CD4-positive, alpha-beta T cell (primary cell): ENCODE measurements at places on chromosomes 12 and 14. TPM values are rescaled to one million over a fixed set of nuclear protein-coding genes. Genes with fewer than 3 reads are reported as not detected.

GRCh38 chr12:12717586-12718380 lies 615 bp downstream of the CDKN1B start:
- H3K27me3 ChIP-seq: no peaks in the 10 kb centered on the region
- peaks cover 46% of the 10 kb centered on the region for H3K36me3 ChIP-seq
- peak; percentile 9 for DNase-seq
- peak overlapping the region; percentile 88 for H3K27ac ChIP-seq
- peaks cover 30% of the 10 kb centered on the region for H3K4me1 ChIP-seq

- H3K4me3 ChIP-seq: no peak overlapping the region
- no peak for DNase-seq
- H3K27ac ChIP-seq: no peak overlapping the region
- H3K27me3 ChIP-seq: no peaks in the 10 kb centered on the region
Measured at GRCh38 chr12:106455111-106455510, 97.6 kb downstream of the POLR3B start.

GRCh38 chr12:68491204-68491960 lies 119.3 kb upstream of the RAP1B start:
- no peaks in the 10 kb centered on the region for H3K4me1 ChIP-seq
- no peak overlapping the region for H3K4me3 ChIP-seq
- DNase-seq: no peak
- H3K36me3 ChIP-seq: no peaks in the 10 kb centered on the region
- H3K27ac ChIP-seq: no peak overlapping the region

DNA sequence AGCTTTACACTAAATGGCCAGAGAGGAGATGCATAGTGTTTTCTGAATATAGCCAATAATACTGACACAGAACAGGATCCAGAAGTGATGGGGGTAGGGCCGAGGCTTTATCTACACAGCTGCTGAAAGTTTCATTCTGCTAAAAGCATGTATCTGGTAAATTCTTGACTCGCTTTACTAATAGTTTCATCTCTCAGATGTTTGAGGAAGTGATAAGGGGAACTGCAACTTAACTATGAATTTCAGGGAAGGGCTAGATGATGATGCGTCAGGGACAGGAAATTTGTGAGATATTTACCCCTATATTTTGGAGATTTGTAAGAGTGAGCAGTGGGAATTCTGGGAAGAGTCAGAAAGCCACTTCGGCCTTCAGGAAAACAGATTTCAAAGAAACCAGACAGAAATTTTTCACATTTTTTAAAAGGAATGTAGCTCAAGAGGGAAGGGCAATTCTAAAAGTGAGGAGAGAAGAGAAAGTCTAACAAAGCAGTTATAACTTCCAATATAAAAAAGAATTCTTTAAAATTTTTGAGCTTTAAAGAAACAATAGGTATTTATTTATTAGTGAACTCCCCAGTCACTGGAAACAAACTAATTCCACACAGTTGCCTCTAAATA lies 243.1 kb downstream of the BCAT1 start:
- H3K36me3 ChIP-seq: no peaks in the 10 kb centered on the region
- H3K4me1 ChIP-seq: no peaks in the 10 kb centered on the region
- H3K4me3 ChIP-seq: no peak overlapping the region

DNA sequence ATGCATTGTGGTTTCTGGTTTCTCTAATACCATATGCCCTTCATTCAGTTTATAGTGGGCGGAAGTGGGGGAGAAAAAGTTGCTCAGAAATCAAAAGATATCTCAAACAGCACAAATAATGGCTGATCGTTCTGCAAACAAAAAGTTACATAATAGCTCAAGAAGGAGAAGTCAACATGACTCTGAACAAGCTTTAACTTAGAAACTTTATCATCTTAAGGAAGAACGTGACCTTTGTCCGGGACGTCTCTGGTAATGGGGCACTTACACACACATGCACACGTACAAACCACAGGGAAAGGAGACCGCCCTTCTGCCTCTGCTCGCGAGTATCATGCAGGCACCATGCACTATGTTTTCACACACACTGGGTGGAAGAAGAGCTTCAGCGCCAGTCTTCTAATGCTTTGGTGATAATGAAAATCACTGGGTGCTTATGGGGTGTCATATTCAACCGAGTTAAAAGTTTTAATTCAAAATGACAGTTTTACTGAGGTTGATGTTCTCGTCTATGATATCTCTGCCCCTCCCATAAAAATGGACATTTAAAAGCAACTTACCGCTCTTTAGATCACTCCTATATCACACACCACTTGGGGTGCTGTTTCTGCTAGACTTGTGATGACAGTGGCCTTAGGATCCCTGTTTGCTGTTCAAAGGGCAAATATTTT lies 4.7 kb downstream of the FOS start:
- no peak overlapping the region for H3K4me3 ChIP-seq
- H3K27ac ChIP-seq: no peak overlapping the region
- H3K4me1 ChIP-seq: peaks cover 31% of the 10 kb centered on the region

- H3K4me3 ChIP-seq: no peak overlapping the region
- H3K27ac ChIP-seq: no peak overlapping the region
- H3K4me1 ChIP-seq: no peaks in the 10 kb centered on the region
- H3K36me3 ChIP-seq: no peaks in the 10 kb centered on the region
- H3K27me3 ChIP-seq: peaks cover 13% of the 10 kb centered on the region
- DNase-seq: no peak
Measured at GRCh38 chr14:51507906-51508511, 143.7 kb upstream of the FRMD6 start.

DNA sequence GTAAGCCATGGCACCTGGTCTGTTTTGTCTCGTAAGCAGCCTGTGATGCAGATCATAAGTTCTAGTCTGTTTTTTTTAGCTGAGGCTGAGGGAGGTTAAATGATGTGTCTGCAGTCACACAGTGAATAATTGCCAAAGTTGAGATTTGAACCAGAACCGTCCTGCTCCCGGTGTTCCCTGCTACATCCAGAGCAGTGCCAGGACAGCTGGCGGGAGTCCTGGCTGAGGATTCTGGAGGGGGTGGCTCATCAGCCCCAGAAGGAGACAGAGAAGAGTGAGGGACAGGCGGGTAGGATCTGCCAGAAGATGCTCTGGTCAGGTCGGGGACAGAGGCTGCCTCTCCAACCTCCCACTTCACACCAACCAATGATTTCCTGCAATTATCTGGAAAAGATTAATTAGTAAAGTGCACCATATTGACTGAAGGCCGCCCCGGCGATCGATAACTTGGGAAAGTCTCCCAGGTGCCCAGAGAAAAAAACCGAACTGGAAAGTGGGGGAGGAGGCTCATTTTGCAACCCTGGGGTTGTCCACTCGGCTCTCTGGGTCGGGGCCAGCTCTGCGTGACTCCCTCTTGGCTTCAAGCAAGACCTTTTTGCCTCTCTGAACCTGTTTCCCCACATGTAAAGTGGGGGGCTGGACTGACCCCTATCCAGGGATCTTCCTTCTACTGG lies 42.1 kb downstream of the MVK start:
- no peak overlapping the region for H3K4me3 ChIP-seq
- no peak overlapping the region for H3K27ac ChIP-seq
- peaks cover 3% of the 10 kb centered on the region for H3K27me3 ChIP-seq
- DNase-seq: no peak

The CNTN1 gene
- not detected for total RNA-seq

The MIP gene
- not detected for total RNA-seq

The PSMA3 gene
- total RNA-seq: 108 TPM
